ENCODE measurements at places on chromosomes 7 and 10. TPM values are rescaled to one million over a fixed set of nuclear protein-coding genes. Genes with fewer than 3 reads are reported as not detected.

EVX1 gene
- not detected for total RNA-seq

PRKCQ gene
- total RNA-seq: 47.1 TPM

GRCh38 chr10:61081301-61081700, 137.3 kb upstream of the RHOBTB1 start:
- H3K27ac ChIP-seq: no peak overlapping the region
- H3K4me3 ChIP-seq: no peak overlapping the region
- no peak for DNase-seq
- no peaks in the 10 kb centered on the region for H3K36me3 ChIP-seq
- no peaks in the 10 kb centered on the region for H3K27me3 ChIP-seq
- no peaks in the 10 kb centered on the region for H3K4me1 ChIP-seq

GRCh38 chr7:44990109-44991023, 9.6 kb upstream of the CCM2 start:
- peaks cover 33% of the 10 kb centered on the region for H3K4me1 ChIP-seq
- peak overlapping the region; percentile 0 for H3K27ac ChIP-seq
- peaks cover 15% of the 10 kb centered on the region for H3K36me3 ChIP-seq

- no peak for DNase-seq
- H3K36me3 ChIP-seq: no peaks in the 10 kb centered on the region
- H3K27me3 ChIP-seq: no peaks in the 10 kb centered on the region
- H3K27ac ChIP-seq: no peak overlapping the region
Measured at GRCh38 chr7:9761224-9761623, 1212.4 kb upstream of the PHF14 start.

- H3K4me3 ChIP-seq: no peak overlapping the region
- H3K27ac ChIP-seq: no peak overlapping the region
- H3K27me3 ChIP-seq: no peaks in the 10 kb centered on the region
- no peak for DNase-seq
- H3K36me3 ChIP-seq: peaks cover 27% of the 10 kb centered on the region
Measured at GRCh38 chr7:5636914-5637313, 144.5 kb downstream of the RNF216 start.

Measured in activated CD8-positive, alpha-beta T cell treated with anti-CD3 and anti-CD28 coated beads for 36 hours (primary cell).